CD4-positive, alpha-beta memory T cell (primary cell): ENCODE measurements at places on chromosomes 7 and 10. TPM values are rescaled to one million over a fixed set of nuclear protein-coding genes. Genes with fewer than 3 reads are reported as not detected.

NAT16 gene
- polyA plus RNA-seq, result not detected

NYAP1 gene
- polyA plus RNA-seq, result not detected

SAMD9L gene
- 49.4 TPM for polyA plus RNA-seq

IFIT1 gene
- polyA plus RNA-seq, result 15.2 TPM

IFIT5 gene
- 13.6 TPM for polyA plus RNA-seq

SPDYE16 gene
- polyA plus RNA-seq, result 0.21 TPM

HHEX gene
- polyA plus RNA-seq, result 1.2 TPM

ASB10 gene
- not detected for polyA plus RNA-seq

SLC39A12 gene
- not detected for polyA plus RNA-seq

KCNH2 gene
- polyA plus RNA-seq, result 2.4 TPM

GPR26 gene
- not detected for polyA plus RNA-seq

EPO gene
- polyA plus RNA-seq, result not detected

SLC13A4 gene
- polyA plus RNA-seq, result not detected

DNA sequence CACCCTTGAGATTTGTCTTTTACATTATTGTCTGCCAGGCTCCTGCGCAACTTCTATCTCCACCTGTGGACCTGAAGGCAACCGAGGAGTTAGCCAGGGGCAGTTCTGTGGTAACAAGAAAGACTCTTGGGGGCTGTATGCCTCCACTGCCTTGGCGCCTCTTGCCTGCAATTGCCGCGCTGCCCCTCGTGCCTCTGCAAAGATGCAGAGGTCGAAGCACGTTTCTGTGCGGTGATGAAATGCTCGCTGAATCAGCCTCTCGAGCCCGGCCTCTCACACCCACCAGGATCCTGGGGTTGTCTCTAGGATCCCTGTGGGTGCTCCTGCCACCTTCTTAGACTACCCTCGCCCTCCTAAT, 486 bp upstream of the LHFPL3 start:
- DNase-seq, result no peak

DNA sequence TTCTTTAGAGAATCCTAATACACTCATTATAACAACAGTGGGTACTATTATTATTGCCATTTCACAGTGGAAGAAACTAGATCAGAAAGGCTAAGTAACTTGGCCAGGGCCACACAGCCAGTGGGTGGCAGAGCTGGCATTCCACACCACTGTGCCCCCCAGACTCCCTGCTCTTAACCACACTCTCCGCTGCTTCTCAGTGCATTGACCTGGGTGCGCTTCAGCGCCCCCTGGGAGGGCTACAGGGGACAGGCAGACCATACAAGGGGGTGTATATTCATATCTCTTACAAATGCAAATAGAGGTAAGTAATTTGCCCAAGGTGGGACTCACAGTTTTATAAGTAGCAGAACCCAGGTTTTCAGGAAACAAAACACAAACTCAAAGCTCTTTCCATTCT, 77.0 kb upstream of the NMT2 start:
- DNase-seq, result no peak

DNA sequence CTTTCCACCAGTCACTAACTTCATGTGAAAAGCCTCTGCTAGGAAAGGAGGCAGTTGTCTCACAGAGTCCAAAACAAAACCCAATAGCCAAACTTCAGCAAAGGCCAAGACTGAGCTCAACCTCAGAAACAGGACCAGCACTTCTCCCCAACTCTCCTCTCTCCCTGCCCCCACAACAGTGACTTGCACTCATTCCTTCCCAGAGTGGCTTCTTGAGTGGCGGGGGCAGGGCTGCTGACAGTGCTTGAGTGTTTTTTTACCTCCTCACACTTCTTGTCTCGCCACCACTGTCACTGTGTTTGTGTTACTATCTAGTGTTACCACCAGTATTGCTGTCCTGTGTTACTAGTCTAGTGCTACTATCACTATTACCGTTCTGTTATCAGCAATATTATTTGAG, 206.8 kb downstream of the KLF6 start:
- DNase-seq, result no peak

DNA sequence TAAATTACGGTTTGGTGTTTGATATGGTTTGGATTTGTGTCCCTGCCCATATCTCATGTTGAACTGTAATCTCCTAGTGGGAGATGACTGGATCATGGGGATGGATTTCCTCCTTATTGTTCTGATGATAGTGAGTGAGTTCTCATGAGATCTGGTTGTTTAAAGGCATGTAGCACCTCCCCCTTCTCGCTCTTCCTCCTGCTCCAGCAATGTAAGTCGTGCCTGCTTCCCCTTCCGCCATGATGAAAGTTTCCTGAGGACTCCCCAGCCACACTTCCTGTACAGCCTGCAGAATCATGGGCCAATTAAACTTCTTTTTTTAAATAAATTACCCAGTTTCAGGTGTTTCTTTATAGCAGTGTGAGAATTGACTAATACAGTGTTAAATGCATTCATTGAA, 116.6 kb downstream of the DOCK4 start:
- no peak for DNase-seq

GRCh38 chr10:70566515-70567290, 35.8 kb downstream of the PRF1 start:
- DNase-seq, result no peak

DNA sequence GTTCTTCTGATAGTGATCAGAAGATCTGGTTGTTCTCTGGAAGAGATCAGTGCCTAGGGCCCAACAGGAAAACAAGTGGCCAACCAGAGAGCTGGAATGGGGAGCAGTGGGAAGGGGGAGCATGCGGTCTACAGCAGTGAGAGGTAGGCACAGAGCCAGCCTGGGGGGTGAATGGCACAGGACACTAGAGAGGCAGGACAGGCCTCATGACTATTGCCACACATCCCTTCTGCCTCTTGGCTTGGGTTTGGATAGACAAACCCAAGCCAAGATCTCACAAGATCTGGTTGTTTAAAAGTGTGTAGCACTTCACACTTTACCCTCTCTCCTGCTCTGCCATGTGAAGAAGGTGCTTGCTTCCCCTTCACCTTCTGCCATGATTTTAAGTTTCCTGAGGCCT, 224.4 kb downstream of the ARHGAP12 start:
- DNase-seq, result no peak

DNA sequence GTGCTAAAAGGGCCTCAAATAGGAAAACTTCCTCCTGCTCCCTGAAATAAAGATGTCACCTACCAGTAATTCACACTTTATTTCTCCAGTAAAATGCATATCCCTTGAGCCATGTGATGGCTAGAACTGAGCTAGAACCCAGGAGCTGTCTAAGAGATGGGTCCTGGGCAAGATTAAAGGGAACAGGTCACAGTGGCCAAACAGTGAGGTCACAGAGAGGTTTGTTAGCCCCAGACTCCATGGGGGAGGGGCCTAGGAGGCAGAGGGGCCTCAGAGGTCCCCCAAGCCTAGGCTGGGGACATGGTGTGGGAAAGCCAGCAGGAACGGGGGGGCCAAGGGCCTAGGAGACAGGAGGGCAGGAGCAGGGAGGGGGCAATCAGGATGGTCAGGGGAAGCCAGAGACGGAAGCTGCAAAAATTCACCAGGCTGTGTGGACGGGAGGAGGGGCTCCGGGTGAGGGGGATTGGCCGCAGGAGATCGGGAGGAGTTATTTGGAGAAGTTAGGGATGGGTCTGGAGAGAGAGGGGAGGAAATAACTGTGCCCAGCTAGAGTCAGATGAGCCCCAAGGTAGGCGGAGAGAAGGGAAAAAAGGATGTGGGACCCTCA, 3.3 kb downstream of the FBXO24 start:
- no peak for DNase-seq

- no peak for DNase-seq
These were observed 279.5 kb upstream of the AKR1E2 start for GRCh38 chr10:4546500-4546899.

DNA sequence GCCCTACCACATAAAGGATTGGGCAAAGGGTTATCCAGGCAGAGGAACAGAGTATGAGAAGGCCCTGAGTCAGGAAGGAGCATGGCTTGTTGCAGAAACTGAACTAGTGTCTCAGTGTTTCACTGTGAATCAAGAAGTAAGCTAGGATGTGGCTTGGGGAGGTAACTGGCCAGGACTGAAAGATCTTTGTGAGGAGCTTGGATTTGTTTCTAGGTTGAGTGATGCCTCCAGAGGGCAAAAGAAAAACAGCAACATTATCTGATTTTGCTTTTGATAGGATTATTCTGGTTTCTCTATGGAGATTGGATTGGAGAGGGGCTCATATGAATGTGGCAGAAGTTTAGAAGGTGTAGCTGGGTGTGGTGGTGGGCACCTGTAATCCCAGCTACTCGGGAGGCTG, 137.9 kb upstream of the HDAC9 start:
- no peak for DNase-seq

GRCh38 chr7:44284881-44285541, 40.4 kb downstream of the CAMK2B start:
- DNase-seq, result no peak

GRCh38 chr7:80478683-80479082, 33.2 kb downstream of the GNAT3 start:
- DNase-seq, result no peak

DNA sequence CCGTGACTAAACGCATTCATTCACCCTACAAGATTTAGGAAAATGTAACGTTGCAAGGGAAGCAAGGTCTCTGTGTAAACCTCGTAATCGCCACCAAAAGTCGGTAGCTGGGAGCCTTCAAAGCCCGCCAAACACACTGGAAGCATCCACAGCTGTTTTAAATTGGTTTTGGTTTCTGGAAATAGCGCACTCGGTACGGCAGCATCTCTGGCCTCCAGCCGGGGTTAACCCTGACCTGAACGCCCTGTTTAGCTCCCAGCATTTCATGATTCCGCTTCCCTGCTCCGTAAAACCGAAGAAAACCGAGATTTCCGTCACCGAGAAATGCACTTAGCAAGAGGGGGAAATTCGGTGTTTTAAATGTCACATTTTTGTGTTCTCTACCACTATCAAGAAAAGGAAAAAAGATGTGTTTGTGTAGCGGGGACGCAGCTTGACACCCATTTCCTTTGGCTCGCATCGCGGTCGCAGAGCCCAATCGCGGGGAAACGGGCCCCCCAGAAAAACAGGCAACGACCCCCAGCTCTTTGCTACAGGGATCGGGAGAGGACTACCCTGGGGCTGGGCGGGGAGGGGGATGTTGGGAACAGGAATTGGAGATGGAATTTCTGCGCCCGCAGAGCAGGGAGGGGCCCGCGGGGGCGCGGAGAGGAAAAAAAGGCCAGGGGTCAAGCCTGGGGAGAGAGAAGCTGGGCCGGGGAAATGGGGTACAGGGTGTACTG, 646 bp downstream of the SGCE start:
- DNase-seq, result no peak

DNA sequence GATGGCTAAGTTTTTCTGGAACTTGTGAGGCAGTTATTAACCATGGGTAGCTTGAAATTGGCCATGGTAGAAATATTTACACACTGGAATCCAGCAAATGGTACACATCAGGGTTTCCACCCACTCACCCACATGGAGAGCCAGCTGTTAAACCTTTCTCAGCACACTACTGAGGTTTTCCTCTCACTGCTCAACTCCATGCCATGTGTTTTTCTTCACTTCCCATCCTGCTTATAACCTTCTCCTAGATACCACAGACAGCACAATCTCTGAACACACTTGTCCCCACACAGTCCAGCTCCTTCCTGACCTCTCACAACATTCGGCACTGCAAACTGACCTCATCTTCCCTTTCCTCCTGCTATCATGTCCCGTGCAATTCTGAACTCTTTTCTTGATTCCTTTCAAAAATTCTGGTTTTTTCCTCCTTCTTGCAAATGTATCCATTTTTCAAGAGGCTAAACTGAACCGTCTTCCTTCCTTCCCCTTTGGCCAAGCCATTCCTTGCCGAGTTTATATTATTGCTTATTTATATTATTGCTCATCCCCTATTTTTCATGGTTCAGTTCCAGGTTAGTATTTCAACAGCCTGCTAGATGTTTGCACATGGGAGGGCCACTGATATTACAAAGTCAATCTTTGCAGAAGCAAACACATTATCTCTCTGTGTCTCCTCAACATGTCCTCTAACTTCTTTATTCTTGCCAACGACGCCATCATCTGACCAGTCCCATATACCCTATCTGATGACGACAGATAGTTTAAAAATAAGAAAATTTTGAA, 606.4 kb downstream of the SORCS1 start:
- no peak for DNase-seq

DNA sequence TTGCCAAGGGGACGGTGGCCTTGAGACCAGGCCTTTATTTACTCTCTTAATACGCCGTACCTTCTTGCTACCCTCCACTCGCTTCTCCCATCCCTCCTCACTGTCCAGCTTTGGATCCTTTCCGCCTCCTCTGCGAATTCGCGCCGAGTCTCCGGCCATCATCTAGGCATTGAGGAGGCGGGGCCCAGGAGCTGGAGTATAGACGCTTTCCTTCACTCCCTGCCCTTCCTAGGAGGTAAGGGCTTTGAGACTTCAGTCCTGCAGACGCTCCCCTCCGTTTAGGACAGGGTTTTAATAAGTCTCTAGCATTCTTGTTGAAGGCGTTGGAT, 538 bp downstream of the TFAM start:
- peak; percentile 5 for DNase-seq

GRCh38 chr10:102394801-102395399, 605 bp upstream of the NFKB2 start:
- no peak for DNase-seq

GRCh38 chr7:112185005-112185834, 21.0 kb downstream of the DOCK4 start:
- no peak for DNase-seq

GRCh38 chr10:103905441-103905840, 12.5 kb downstream of the STN1 start:
- no peak for DNase-seq

GRCh38 chr7:36708767-36709166, 15.5 kb downstream of the AOAH start:
- DNase-seq, result no peak

DNA sequence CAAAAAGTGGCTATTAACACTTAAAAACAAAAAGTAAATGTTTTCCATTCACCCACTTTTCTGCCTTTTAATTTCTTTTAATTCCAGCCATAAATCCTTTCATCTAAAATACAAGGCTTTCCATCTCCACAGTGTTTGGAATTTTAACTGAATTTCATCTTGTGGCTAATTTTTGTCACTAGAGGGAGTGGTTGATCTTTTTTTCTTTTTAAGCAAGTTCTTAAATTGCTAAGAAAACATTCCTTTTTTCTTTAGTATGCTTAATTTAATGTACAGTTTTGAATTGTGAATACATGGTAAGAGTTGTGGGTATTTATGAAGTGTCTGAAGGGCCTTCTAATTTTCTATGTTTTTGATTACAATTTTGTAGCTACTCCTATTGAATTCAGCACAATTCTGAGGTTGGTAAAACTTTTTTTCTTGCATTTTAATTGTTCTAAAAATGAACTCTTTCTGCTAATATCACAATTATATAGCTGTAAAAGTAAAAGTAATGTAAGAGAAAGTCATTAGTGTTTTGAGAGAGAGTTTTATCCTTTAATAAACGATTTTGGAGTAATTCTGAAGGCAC, 54.9 kb upstream of the ANK3 start:
- no peak for DNase-seq
